ENCODE measurements at places on chromosomes 7 and 10. TPM values are rescaled to one million over a fixed set of nuclear protein-coding genes. Genes with fewer than 3 reads are reported as not detected.

Gene CYP26C1
- total RNA-seq = 0.12 TPM

Gene SLC18A3
- not detected for total RNA-seq

Gene ADARB2
- total RNA-seq = not detected

Gene ZNF511
- 41.9 TPM for total RNA-seq

Gene CALCR
- total RNA-seq = not detected

Gene NANOS1
- total RNA-seq = under 0.01 TPM

Gene CPED1
- total RNA-seq = 117 TPM

Gene CNPY1
- total RNA-seq = not detected

Gene CADPS2
- 21.6 TPM for total RNA-seq

Gene PRXL2A
- 14.9 TPM for total RNA-seq

Gene COL28A1
- 0.55 TPM for total RNA-seq

Gene PUS7
- 23.9 TPM for total RNA-seq

Gene MEOX2
- under 0.01 TPM for total RNA-seq

Gene CDK14
- total RNA-seq = 49.6 TPM

Gene OR2A42
- total RNA-seq = not detected

Measured in uterine smooth muscle cell (primary cell).